ENCODE measurements at places on chromosomes 16 and 17.

DNA sequence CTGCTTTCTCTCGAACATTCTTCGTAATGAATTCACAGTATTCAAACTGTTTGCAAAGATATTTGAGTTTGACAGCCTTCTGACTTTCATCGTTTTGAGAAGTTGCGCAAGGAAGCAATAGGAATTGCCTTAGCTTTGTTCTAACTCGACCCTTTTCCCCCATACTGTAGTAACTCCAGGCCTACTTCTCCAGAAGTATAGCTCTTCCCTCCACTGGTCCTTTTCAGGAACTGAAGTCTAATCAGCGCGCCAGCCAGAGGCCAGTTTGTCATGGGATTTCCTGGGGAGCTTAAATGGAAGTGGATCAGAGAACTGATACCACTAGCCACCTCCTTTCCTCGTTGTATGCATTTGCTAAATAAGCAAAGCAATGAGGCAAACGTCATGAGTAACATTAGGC is 27.9 kb downstream of the CDR2 start:
- no peak for ATAC-seq

DNA sequence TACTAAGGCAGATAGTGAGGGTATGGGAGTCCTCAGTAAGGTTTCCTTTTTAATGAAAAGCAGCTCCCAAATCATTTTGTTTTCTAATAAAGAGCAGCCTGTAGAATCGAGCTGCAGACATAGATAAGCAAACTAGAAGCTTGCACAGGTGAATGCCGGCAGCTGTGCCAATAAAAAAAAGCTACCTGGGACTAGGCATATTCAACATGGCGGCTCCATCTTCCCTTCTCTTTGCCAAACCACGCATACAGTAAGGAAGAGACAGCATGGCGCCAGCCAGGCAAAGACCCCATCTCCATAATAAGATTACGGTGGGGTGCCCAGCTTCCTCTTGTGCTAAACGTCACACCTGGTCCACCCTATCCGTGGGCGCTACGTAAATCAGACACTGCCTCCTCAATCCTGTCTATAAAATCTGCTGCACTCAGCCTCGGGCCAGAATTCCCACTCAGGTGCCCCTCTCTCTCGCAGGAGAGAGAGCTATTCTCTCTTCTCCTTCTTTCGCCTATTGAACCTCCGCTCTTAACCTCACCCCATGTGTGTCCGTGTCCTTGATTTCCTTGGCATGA is 92.7 kb upstream of the FA2H start:
- ATAC-seq, result no peak

- peak; percentile 43 for ATAC-seq
Observed at GRCh38 chr16:27972500-27972899, 91.0 kb downstream of the GSG1L start.

DNA sequence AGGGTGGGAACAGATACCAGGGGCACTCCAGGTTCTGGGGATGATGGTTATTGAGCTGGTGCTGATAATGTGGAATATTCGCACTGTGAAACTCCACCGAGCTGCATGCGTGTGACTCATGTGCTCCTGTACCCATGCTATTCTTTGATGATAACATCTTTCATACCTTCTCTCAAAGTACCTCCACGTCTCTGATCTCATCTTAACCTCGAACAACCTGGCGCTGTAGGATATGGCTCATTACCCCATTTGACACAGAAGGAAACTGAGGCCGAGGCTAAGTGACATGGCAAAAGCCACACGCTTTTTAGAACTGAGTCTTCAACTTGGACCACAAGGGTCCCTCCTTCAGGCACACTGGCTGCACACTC is 30.2 kb upstream of the MRPS23 start:
- ATAC-seq, result no peak

GRCh38 chr17:8964801-8965393 is 610 bp downstream of the PIK3R5 start:
- peak; percentile 50 for ATAC-seq

GRCh38 chr17:57352665-57353175 is 96.4 kb downstream of the MSI2 start:
- no peak for ATAC-seq

DNA sequence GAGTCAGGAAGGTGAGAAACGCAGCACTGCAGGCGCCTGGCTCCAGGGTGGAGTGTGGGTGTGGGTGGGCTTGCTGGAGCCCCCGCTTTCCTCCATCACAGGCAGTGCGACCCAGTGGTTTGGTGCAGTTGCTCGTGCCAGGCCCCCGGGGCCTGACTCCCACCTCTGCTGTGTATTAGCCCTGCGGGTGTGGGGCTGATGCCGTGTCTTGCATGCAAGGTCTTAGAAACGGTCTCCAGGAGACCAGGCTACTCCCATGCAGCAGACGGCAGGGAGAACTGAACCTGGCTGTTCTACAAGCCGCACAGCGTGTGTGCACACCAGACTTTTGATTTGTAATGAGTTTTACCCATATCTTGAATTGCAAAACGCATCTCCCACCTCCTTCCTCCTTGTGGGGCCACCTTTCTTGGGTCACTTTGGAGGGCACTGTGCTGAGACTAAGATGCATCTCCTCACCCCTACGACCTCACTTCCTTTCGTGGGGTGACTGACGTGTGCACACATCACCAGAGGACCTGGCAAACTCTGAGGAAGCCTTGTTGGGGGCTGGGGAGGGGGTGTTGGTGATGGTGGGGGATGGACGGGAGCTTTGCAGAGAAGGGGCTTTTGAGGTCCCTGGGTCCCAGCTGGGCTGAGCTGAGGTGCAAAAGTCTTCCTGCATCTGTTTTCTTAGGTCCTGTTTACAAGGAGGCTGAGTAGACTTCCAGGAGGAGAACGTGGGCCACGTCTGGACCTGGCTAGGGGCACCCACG is 101.8 kb upstream of the TNRC6C start:
- ATAC-seq, result no peak

DNA sequence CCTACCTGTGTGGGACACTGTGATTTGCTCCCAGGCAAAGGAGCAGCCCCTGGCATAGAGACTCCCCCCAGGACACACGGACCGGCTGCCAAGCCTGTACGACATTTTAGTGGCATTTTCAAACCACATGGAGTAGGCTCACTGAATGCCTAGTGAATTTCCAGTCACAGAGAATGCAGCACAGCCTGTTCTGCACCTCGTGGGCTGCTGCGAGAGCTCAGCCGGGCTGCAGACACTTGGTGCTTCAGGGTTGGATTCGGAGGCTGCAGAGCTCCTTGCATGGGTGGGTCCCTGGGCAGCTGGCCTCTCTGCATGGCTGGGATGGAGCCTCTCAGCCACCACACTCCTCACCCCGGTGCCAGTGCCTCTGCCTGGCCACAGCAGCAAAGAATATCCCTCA is 51.2 kb upstream of the HNF1B start:
- no peak for ATAC-seq

DNA sequence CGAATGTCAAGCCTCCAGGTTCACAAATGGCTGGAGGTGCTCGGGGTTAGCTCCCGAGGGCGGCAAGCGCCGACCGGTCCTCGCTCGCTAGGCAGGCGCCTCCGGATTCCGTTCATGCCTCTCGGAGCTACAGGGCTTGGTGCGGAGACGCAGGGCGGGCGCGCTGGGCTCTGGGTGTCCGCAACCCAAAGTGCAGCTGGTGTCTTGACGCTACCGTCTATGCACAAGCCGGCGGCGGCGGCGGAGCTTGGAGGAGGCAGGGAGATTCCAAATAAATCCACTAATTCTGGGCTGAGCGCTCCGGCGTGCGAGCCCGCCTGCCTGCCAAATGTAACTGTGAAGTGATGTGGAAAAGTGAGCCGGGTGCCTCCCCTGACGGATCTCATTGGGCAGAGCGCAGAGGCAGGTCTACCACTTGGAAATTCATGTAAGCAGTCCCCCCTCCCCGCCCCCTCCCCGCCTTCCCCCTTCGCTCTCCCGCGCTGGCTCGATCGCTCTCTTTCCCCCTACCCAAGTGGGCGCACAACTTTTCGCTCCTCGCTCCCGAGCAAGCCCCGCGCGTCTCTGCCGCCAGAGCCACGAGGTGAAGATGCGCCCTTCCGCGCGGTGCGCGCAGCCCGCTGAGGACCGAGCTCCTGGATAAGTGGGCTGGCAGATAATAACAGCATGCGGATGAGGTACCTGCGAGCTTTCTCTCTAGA is at the start of gene CDH8:
Gene CDH8 (minus strand): TSS at position 338 of the 701 bp plus-strand sequence. CDS start 15,035 bp downstream, outside the sequence.
- no peak for ATAC-seq
